ENCODE measurements at places on chromosomes 6 and 20.

DNA sequence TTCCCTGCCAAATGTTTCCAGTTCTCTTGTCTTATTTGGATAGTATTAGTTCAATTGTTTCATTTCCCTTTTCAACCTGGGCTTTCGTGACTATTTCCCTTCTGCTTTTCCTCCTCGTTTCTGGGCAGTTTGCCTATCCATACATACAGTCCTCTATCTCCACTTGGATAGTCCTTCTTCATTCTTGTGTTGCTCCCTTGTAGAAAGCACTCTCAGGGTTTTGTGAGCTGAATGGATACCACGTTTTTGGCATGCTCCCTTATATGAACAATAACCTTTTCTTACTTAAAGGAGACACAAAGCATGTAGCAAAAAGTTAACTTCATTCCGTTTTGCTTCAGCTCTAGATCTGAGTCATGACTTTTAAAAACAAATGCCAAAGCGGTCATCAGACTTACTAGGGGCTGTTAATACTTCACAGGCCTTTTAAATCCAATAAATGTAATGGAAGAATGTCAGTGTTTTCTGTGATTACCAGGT is 16.6 kb downstream of the CRYBG1 start:
- DNase-seq = no peak

- DNase-seq = no peak
Measured at GRCh38 chr6:152636609-152637295, 410 bp downstream of the SYNE1 start.

DNA sequence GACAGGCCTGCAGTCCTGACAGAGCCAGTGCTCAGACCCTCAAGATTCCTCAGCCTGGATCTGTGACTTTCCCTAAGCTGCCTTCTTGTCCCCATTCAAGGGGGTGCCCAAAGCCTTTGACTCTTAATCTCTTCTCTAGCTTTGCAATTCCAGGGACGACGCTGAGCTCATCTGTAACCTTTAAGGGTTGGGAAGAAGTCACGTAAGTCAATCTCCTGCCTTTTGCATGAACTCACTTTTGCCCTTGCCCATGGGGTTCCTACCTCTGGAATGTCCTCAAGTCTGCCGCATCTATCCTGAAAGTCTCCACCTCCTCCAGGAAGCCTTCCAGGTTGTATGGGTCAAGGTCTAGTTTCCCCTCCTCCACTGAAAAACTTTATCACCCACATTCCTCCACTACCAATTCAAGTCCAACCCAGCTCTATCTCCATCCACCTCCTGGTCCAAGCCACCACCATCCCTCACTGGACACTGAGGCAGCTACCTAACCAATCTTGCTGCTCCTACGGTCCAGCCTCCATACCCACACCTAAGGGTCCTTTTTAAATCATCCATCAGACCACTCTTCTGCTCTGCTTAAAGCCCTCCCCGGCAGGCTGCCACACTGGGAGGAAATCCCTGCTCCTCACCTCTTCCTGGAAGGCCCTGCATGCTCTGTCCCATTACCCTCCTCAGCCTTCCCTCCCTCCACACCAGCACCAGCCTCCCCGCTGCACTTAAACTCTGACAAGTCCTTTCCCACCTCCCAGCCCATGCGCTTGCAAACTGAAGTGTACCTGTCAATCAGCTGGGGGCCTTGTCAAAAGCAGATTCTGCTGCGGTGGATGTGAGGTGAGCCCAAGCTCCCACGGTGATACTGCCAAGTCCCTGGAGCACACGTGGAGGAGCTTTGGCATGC is 29.7 kb downstream of the PREX1 start:
- DNase-seq = no peak

- peak; percentile 28 for DNase-seq
Measured at GRCh38 chr6:71420693-71421328, 132.2 kb downstream of the OGFRL1 start.

GRCh38 chr6:168265827-168266815 is 53.5 kb downstream of the DACT2 start:
- DNase-seq = no peak

DNA sequence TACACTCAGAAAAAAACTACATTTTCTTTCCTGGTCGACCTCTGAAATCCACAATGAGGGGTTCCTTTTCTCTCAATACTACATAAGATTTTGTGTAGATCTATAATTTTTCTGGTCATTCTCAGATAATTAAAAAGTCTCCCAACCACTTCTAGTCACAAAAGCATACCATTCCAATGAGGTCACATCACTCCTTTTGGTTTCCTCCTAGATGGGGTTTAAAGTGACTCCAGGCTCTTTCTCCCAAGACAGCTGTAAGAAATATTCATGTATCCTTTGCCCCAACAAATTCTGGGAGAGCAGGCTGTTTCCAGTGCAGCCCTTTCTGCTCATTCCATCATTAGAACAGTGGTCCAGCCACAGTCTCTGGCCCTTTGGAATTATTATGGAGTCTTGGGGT is 43.1 kb upstream of the BEND6 start:
- DNase-seq = no peak

GRCh38 chr6:165659945-165660856 is 2.8 kb downstream of the PDE10A start:
- DNase-seq = no peak

- no peak for DNase-seq
Measured at GRCh38 chr20:37273988-37274387, 12.4 kb upstream of the GHRH start.

DNA sequence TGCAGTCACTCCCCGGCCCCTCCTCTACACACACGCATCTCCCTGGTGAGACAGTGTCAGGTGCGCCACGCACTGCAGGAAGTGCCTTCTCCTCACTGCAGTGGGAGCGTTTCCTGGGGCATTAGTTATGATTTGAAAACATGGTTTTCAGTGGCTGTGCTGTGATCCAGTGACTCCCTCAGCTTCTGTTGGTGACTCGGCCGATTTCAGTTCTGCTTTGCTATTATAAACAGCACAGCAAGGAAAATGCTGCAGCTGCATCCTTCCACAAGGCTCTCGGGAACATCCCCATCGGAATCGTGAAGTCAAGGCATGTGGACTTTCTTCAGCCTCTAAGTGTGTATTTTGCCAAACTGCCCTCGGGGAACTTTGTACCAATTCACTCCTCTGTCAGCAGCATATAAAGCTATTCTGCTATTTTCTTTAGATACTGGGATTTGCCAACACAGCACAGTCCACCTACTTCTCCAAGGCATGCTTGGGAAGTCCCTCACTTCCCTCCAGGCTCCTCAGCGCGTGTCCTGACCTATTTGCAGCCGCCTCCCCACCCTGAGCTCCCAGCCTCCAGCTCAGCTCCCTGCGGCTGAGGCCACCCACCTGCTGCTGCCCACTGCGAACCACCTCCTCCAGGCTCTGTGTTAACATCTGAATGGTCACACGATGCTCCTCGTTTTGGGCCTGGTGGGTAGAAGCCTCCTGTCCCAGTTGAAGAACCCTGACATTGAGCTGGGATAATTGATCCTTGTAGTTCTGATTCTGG is 54.5 kb downstream of the GINS1 start:
- DNase-seq = no peak

GRCh38 chr6:98094696-98095095 is 739.7 kb upstream of the POU3F2 start:
- DNase-seq = no peak

- DNase-seq = no peak
Measured at GRCh38 chr6:163983679-163984078, 569.2 kb downstream of the QKI start.

GRCh38 chr20:4091490-4092479 is 76.4 kb upstream of the RNF24 start:
- no peak for DNase-seq

DNA sequence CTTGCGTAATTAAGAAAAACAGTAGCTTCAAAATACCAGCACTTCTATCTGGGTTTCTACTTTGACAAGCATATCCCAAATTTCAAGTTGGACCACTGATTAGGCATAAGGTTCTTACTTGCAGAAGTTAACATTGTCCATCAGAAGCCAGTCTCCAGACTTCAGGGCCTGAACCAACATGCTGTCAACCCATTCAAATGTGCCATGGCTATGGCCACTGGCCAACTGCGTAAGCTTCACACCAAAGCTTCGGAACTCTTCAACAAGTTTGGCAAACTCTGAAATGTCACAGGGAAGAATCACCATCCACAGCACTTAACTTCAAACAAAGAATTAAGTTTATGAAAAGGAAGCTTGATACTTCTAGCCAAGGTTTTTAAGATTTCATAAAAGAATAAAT is 78.0 kb upstream of the LYRM2 start:
- no peak for DNase-seq

DNA sequence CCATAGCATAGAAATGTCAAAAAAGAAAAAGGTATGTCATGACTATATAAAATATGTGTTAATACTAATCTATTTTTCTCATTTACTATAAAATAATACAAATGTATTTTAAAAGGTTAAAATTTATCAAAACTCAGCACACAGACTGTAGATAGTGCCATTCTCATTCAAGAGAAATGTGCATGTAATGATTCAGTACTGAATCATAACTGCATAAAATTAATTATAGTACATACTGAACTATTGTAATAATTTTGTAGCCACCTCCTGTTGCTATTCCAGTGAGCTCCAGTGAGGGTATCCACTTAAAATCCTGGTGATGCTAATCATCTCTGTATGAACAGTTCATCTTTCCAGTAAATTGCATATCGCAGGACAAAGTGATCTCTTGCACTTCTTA is 82.8 kb downstream of the HMGCLL1 start:
- no peak for DNase-seq

Measured in activated CD4-positive, alpha-beta T cell treated with anti-CD3 and anti-CD28 coated beads, Interleukin-2, amount 50 U/mL, for 16 hours (primary cell).